Fibroblast of skin of right biceps (primary cell): ENCODE measurements at places on chromosomes 2 and 18.

GRCh38 chr18:74225193-74225840 lies 66.4 kb downstream of the CYB5A start:
- no peak for DNase-seq

DNA sequence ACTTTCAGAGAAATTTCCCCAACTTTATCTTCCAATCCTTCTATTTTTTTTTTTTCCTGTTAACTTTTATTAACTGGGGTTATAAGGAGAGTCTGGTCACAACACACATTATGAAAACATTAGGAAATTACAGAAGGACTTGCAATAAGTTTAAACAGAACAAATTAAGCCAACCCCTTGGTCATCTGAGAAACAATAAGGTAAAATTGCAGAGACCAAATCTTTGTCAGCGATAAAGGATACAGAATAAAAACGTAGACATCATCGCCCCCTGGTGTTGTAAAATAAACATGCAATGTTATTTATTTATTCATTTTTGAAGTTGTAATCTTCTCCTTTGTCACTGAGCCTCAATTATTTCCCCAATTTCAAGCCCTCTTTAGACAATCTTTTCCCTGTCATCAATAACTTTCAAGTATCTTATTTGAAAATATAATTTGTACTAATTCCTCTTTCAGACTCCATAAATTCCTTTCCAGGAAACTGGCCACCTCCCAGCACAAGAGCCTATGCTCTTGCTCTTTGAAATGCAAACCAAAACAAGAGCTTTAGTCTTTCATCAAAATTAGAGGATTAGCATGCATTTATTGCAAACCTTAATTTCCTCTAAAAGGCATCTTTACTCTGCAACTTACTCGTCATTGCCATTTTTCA lies 19.5 kb downstream of the G6PC2 start:
- peak; percentile 13 for DNase-seq

DNA sequence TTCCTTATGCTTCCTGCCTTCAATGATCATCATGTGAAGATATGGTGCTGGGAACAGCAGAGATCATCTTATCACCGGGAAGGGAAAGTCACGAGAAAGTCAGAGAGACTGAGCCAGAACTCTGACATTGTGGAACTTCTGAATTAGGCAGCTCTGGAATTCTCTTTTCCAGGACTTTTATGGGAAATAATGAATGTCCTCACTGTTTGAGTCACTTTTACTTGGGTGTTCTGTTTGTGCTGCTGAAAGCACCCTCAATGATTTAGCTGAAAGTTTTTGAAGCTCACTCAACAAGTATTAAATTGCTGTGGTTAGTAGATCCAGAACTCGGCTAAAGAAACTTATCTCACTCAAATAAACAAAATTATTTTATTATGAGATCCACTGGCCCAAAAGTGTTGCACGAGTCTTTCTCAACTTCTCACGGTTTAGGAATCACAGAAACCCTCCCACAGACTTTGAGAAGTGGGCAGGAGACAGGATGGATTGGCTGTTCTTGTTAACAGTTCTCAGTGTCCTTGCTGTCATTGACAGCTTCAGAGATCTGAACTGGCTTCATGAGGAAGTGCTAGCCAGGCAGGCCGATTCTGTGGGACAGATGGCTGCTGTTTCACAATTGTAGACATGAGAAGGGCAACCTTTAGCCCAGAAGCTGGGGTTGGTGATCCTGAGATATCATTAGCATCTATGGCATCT lies 26.4 kb upstream of the ATRAID start:
- peak; percentile 89 for DNase-seq

- DNase-seq: no peak
These were observed 119.8 kb downstream of the LRATD1 start for GRCh38 chr2:14752295-14752694.

DNA sequence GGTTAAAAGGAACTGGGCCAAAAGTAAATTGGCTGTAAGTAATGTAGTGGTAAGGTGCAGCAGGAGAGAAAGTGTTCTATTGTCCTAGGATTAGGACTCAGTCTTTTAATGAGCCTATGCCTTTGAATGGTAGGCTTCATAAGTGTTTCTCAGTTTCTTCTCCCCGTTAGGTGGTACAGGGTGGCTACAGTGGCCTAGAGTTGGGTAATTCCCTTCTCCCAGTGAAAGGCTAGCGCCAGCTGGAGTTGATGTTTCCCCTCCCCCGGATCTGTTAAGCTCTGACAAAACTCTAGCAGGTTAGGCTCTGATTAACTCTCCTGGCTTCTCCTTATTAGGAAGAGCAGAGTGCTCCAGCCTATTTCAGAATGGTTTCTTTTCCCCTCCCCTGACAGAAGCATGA lies 127.7 kb downstream of the DNAH6 start:
- DNase-seq: no peak

DNA sequence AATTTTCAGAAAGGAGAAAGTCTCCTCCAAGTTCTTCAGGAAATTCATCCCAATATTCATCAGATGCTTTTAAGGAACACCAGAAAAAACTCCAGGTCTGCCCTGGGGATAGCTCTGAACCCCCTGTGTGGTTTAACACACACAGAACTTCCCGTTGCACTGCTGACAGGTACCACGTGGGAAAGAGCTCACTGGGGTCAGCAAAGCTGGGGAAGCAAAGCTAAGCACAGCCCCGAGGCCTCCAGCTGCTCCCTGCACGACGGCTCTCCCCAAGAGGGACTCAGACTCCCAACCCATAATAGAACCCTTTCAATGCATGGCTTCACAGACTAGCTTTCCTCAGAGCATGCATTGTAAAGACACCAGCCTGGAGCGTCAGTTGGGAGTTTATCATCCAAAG lies 28.0 kb downstream of the ADI1 start:
- no peak for DNase-seq

DNA sequence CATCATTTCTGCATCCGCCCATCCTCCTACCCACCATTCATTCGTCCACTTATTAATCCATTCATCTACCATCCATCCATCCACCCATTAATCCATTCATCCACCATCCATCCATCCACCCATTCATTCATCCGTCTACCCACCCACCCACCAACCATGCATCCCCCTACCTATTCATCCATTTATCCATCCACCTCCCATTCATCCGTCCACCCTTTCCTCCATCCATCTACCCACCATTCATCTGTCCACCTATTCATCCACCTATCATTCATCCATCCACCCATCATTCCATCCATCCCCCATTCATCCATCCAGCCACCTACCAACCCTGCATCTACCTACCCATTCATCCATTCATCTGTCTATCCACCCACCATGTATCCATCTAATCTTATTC lies 83.5 kb upstream of the MCFD2 start:
- DNase-seq: no peak

DNA sequence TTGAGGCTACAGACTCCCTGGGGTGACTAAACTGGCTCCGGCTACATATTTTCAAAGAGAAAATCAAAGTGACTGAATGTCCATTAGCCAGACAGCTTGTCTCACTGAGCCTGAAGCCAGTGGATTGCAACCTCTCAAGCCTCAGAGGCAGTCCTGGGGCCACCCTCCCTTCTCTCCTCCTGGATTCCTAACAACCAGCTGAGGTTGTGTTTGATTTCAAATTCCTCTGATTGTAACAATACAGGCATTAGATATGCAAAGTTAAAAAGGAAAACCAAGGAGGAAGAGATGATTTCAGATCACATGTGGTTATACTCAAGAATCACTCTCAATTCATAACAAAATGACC lies 101.0 kb upstream of the LMAN1 start:
- DNase-seq: peak; percentile 25

DNA sequence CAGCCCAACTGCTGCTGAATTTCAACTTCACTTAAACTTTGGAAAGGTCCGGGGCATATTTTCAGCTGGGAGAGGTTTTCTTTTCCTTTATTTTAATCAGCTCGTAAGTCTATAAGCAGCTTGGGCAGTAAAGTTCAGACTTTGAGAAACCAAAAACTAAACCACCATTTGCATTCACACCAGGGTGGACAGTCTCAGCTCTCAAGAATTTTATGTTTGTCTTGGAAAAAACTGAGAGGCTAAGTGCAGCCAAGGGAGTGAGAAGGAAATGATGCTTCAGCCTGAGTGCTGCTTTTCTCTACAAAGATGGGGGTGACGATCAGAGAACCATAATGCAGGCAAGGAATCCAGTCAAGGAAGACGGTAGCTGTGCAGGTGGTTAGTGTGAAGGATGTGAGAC lies 30.2 kb downstream of the MCFD2 start:
- peak; percentile 78 for DNase-seq

GRCh38 chr2:108575132-108575966 lies 41.1 kb downstream of the LIMS1 start:
- DNase-seq: peak; percentile 86

DNA sequence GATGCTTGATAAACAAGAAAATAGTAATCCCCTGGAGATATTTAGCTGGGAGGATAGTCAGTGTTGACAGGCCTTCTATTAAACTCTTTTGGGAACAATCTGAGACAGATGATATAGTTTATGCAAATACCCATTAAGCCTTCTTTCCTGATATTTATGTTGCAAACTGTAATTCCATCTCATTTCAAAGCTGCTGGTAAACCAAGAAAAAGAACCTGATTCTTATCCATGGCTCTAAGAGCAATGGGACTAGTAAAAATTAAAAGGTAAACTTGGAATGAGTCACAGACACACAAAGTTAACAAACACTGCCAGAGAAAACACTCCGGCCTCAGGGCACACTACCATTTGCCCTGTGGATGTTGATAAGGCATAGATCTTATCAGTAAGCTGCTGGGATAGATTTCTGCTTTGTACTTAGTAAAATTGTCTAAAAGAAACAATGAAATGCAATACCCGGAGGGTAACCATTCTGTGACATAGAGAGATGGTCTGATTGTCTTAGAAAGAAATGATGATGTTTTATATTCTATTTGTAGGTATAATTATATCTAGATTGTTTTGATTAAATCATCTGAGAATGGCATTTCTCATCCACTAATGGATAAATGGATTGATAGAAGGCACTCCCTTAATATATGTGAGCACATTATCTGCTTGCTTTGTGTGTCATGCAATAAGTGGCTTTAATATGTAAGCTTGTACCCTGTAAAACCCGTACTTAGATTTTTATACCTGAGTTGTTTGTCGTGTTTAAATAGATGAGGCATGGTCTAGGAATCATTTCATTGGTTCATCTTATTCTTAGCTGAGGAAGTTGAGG lies 13.2 kb downstream of the GALR1 start:
- DNase-seq: no peak
